ENCODE measurements at places on chromosomes 11 and 22. TPM values are rescaled to one million over a fixed set of nuclear protein-coding genes. Genes with fewer than 3 reads are reported as not detected.

Gene PKDREJ
- not detected for total RNA-seq

Gene GDPD4
- total RNA-seq: not detected

Gene HBG1
- total RNA-seq: not detected

Gene HTR3A
- not detected for total RNA-seq

Gene DBX1
- total RNA-seq: not detected

Gene SYT13
- not detected for total RNA-seq

Gene FBLN1
- 307 TPM for total RNA-seq

Gene MRGPRX4
- not detected for total RNA-seq

Gene PYGM
- total RNA-seq: 2.6 TPM

Gene NUP50
- 49.5 TPM for total RNA-seq

Gene LSP1
- total RNA-seq: 90.4 TPM

Gene FAM83F
- total RNA-seq: 1.4 TPM

Gene RFPL2
- total RNA-seq: not detected

Gene ACR
- total RNA-seq: 0.62 TPM

Gene CARD10
- 14.9 TPM for total RNA-seq

Gene PAX6
- not detected for total RNA-seq

Gene MMP12
- total RNA-seq: 0.27 TPM

Gene PARVA
- total RNA-seq: 58.3 TPM

Gene RAG1
- total RNA-seq: 1.3 TPM

Gene HBB
- total RNA-seq: 323 TPM

Gene MPPED1
- total RNA-seq: not detected

Gene GLB1L3
- total RNA-seq: 0.27 TPM

Gene GAL3ST3
- not detected for total RNA-seq

Gene TMEM191C
- total RNA-seq: 3.5 TPM

Gene TTC36
- 1.0 TPM for total RNA-seq

Gene SMTN
- 44.8 TPM for total RNA-seq

Gene SLC22A6
- not detected for total RNA-seq

Gene GRIK4
- 2.2 TPM for total RNA-seq

Gene KDELR3
- 8.3 TPM for total RNA-seq

Gene OR5AR1
- not detected for total RNA-seq

Gene ARHGAP1
- total RNA-seq: 67.4 TPM

Gene FADD
- 23.0 TPM for total RNA-seq

Gene TMEM191B
- 7.6 TPM for total RNA-seq
